ENCODE measurements at places on chromosomes 1 and 21. TPM values are rescaled to one million over a fixed set of nuclear protein-coding genes. Genes with fewer than 3 reads are reported as not detected.

DNA sequence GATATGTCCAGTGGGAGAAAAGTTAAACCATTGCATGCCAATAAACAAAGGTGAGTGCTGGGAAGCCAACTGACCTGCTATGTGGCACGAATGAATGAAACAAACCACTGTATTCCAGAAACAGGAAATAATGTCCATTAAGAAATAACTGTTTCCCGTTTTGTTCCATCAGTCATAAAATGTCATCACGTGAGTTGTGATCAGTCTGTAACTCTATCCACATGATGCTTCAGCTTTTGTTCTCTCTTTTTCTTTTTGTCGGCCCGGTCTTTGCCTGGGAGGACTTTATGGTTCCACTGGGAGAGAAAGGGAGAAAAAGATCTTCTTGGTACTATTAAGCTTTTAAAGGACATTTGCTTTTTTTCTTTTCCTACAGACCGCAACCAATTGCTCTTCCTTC lies 179.9 kb downstream of the TGFB2 start:
- H3K27ac ChIP-seq, result no peak overlapping the region
- no peak overlapping the region for H3K4me3 ChIP-seq
- H3K4me1 ChIP-seq, result no peaks in the 10 kb centered on the region
- DNase-seq, result no peak
- H3K36me3 ChIP-seq, result no peaks in the 10 kb centered on the region

DNA sequence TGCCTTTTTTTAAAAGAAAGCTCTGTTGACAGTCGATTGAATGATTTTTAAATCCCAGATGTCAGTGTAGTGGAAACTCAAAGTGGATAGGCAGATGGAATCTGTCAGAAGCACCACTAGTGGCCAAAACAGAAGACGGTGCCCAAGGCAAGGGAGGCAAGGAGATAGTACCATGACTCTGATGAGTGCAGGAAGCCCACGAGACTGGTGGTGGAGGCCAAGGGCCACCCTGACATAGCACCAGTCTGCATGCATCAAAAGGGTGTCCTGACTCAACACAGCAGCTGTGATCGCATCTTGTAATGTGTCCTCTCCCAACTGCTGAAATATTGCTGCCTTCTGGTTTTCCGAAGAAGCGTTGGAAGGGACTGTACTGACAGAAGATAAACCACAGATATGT lies 124.1 kb upstream of the PAPPA2 start:
- H3K4me1 ChIP-seq, result peaks cover 8% of the 10 kb centered on the region
- no peaks in the 10 kb centered on the region for H3K36me3 ChIP-seq
- H3K27me3 ChIP-seq, result no peaks in the 10 kb centered on the region
- no peak overlapping the region for H3K4me3 ChIP-seq
- DNase-seq, result no peak

DNA sequence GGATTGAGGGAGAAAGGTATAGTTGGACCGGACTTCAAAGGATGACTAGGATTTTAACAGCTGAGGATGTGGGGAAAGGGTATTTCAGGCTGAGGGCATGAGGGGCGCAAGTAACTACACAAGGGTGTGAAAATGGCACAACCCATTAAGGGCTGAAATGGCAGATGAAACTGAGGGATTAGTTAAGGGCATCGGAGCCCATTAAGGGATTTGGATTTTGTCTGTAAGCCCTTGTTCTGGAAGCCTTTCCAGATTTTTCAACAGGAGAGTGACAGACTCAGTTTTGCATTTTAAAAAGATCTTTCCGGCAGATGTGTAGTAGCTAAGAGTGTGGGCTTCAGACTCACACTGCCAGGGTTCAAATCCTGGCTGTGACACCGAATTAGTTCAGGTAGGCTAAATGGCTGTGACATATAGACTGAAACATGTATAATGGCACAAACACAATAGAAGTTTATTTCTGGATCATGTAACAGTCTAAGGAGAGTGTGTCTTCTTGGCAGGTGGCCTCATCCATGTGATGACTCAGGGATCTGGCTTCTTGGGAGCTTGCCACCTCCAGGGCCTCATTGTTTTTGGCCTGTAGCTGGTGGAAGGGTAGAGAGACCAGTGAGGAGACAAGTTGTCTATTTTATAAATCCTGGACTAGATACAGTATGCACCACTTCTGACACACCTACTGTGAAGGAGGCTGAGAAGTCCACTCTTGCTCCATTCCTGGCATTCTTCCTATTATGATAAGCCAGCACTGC lies 49.6 kb downstream of the UBE2T start:
- H3K4me1 ChIP-seq, result no peaks in the 10 kb centered on the region
- DNase-seq, result no peak
- no peak overlapping the region for H3K27ac ChIP-seq
- H3K27me3 ChIP-seq, result no peaks in the 10 kb centered on the region

DNA sequence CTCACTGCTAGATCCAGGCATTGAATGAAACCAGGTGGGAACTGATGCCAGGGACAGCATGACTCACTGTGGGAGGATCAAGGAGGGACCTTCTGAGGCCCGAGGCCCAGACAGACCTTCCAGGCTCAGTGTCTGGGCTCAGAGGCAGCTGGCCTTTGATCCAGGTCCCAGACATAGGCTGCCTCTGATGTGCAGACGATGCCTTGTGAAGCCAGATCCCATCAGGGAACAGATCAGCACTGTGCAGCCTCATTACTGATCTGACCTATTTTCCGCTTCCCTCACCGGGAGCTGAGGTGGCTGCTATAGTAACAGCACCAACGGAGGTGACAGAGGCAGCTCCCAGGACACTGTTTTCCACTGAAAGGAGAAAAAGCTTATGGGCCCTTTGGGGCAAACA lies 399.5 kb downstream of the MATN1 start:
- H3K27ac ChIP-seq, result no peak overlapping the region
- DNase-seq, result peak; percentile 7
- no peak overlapping the region for H3K4me3 ChIP-seq
- H3K36me3 ChIP-seq, result no peaks in the 10 kb centered on the region

DNA sequence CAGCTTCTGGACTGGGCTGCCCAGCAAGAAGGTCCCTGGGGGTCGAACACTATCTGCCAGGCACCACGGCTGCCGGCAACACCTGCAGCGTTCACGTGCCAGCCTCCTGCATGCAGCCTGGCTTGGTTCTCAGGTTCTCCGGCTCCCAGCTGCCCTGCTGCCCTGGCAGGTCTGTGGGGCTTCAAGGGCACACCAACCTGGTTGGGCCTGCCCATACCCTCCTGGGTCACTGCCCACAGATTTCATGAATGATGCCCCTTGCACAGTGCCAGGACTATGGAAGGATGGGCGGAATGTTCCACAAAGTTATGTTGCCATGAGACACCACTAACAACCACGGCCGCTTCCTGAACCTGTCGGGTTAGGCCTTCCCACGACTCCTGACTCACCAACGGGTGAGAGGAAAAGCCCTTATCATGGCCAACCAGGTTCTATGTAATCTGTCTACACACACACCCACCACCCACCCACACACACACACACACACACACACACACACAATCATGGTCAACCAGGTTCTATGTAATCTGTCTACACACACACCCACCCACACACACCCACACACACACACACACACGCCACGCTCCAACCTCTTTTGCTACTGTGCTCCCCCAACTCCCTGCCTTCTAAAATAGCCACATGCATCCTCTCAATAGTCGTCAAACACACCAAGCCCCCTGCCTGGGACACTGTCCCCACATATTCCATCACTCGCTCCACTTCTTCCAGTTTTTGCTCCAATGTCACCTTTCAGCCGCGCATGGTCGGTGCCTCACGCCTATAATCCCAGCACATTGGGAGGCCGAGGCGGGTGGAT lies 32.2 kb downstream of the HSPG2 start:
- DNase-seq, result no peak
- no peak overlapping the region for H3K4me3 ChIP-seq
- H3K27ac ChIP-seq, result peak overlapping the region; percentile 88
- no peaks in the 10 kb centered on the region for H3K36me3 ChIP-seq
- H3K4me1 ChIP-seq, result peaks cover 100% of the 10 kb centered on the region
- H3K27me3 ChIP-seq, result no peaks in the 10 kb centered on the region

DNA sequence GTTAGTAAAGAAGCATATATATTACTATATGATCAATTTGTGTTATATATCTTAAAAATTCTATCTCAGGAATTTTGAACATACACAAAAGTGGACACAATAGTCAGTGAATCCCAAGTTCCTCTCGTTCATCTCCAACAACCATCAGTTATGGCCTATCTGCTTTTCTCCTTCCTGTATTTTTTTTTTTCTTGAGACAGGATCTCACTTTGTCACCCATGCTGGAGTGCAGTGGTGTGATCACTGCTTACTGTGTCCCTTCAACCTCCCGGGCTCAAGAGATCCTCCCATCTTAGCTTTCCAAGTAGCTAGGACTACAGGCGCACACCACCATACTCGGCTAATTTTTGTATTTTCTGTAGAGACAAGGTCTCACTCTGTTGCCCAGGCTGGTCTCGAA lies 9.4 kb downstream of the SPEN start:
- H3K27me3 ChIP-seq, result no peaks in the 10 kb centered on the region
- H3K4me3 ChIP-seq, result no peak overlapping the region
- peaks cover 24% of the 10 kb centered on the region for H3K4me1 ChIP-seq
- H3K36me3 ChIP-seq, result no peaks in the 10 kb centered on the region
- no peak overlapping the region for H3K27ac ChIP-seq

- H3K4me1 ChIP-seq, result peaks cover 32% of the 10 kb centered on the region
- H3K4me3 ChIP-seq, result no peak overlapping the region
- H3K27ac ChIP-seq, result peak overlapping the region; percentile 14
- no peaks in the 10 kb centered on the region for H3K27me3 ChIP-seq
- H3K36me3 ChIP-seq, result no peaks in the 10 kb centered on the region
- no peak for DNase-seq
These were observed 71.6 kb upstream of the CNIH3 start for GRCh38 chr1:224544346-224545110.

- H3K27me3 ChIP-seq, result no peaks in the 10 kb centered on the region
- H3K4me1 ChIP-seq, result peaks cover 28% of the 10 kb centered on the region
- H3K27ac ChIP-seq, result peak overlapping the region; percentile 93
- DNase-seq, result peak; percentile 80
These were observed 10.0 kb upstream of the IRF6 start for GRCh38 chr1:209815931-209816341.

DNA sequence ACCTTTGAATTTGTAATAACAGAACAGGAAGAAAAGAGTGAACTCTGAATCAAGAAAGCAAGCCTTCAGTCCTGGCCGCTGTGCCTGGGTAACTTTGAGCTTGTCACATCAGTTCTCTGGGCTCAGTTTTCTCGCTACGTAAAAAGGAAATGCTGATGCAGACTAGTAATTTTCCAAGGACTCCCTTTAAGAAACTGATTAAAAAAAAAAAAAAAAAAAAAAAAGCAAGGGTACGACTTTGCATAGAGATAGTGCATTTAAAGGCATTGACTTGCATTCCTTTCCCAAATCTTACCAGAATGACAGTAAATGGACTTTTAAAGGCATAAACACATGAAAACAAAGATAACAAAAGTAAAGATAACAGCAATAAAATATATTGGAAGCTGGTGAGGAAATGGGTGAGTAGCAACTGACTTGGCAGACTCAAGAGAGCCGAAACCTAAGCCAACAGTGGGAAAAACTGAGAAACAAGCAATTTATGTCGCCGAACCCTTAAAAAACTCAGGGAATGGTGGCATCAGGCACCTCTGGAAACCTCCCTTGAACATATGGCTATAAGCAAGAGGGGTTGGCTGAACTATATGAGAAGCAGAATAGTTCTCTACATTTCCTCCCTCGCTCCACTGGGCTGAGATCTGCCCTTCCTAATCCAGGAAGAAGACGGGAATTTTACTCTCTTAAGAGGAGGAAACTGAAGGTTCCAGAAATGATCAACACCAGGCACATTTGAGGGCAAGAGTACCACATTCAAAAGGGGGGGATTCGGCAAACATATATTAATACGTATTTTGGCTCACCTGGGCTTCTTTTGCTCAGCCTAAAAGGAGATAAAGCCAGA lies 189.2 kb downstream of the CDC7 start:
- no peaks in the 10 kb centered on the region for H3K27me3 ChIP-seq
- H3K4me1 ChIP-seq, result peaks cover 40% of the 10 kb centered on the region
- no peak overlapping the region for H3K4me3 ChIP-seq
- H3K36me3 ChIP-seq, result peaks cover 13% of the 10 kb centered on the region

GRCh38 chr1:113978863-113979702 lies at the start of gene OLFML3:
Gene OLFML3, plus strand, starts transcription at chr1:113979474. Its CDS starts 43 bp downstream, at chr1:113979517.
- peak within 1 kb of the TSS; percentile 75 for H3K27ac ChIP-seq
- no peaks in the 10 kb centered on the region for H3K27me3 ChIP-seq
- H3K4me1 ChIP-seq, result peaks cover 53% of the 10 kb centered on the region
- peak; percentile 91 for DNase-seq
- H3K4me3 ChIP-seq, result peak within 1 kb of the TSS; percentile 42

DNA sequence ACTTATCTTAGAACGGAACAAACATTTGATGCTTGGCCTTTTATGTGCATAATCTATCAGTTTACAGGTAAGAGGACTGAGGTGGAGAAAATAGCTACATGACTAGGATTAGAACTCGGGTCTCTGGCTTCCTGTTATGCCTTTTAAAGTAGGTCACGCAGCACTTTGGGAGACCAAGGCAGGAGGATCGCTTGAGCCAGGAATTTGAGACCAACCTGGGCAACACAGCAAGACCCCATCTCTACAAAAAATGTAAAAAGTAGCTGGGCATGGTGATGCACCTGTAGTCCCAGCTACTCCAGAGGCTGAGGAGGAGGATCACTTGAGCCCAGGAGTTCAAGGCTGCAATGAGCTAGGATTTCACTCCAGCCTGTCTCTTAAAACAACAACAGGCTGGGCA lies 81.9 kb upstream of the AKT3 start:
- H3K27ac ChIP-seq, result no peak overlapping the region
- no peak overlapping the region for H3K4me3 ChIP-seq
- no peaks in the 10 kb centered on the region for H3K36me3 ChIP-seq
- peaks cover 19% of the 10 kb centered on the region for H3K27me3 ChIP-seq
- DNase-seq, result no peak
- no peaks in the 10 kb centered on the region for H3K4me1 ChIP-seq

GRCh38 chr1:38444770-38445442 lies 398.3 kb upstream of the POU3F1 start:
- peaks cover 21% of the 10 kb centered on the region for H3K27me3 ChIP-seq
- no peaks in the 10 kb centered on the region for H3K36me3 ChIP-seq
- DNase-seq, result no peak
- H3K4me3 ChIP-seq, result no peak overlapping the region

DNA sequence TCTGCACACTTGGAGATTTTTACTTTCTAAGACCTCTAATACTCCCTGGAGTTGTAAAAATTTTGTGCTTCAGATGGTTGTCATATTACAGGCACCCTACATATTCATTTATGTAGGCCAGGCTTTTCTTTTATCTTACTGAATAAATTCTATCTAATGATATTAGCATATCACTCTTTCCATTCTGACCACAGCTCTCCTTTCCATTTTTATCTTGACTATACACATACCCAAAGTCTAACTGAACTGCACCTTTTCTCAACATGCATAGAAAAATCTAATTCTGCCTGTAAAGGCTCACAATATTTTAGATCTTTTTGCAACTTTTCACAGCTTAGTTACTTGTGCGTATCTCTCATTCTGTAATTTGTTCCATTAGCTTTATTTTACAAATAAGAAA lies 52.7 kb upstream of the TSHB start:
- H3K27ac ChIP-seq, result no peak overlapping the region
- H3K36me3 ChIP-seq, result no peaks in the 10 kb centered on the region
- no peak overlapping the region for H3K4me3 ChIP-seq
- no peaks in the 10 kb centered on the region for H3K27me3 ChIP-seq

Gene ZNF695
- 0.70 TPM for total RNA-seq

Gene PCSK9
- 0.34 TPM for total RNA-seq

Gene KISS1
- not detected for total RNA-seq

Gene TAS1R1
- 0.40 TPM for total RNA-seq

Gene DNM3
- total RNA-seq, result 11.7 TPM

Gene ENAH
- 39.7 TPM for total RNA-seq

Gene EDARADD
- total RNA-seq, result 5.5 TPM

Gene RXFP4
- total RNA-seq, result not detected

Gene KCNK2
- total RNA-seq, result 5.2 TPM

Gene C4BPA
- total RNA-seq, result 3.1 TPM

Gene ORC1
- total RNA-seq, result 1.4 TPM

Gene OR2L13
- not detected for total RNA-seq

Gene PKNOX1
- 8.8 TPM for total RNA-seq

Gene TTC24
- not detected for total RNA-seq

Gene S100B
- 11.4 TPM for total RNA-seq

All from suprapubic skin (tissue), 4 donors.